ENCODE measurements at places on chromosomes 1 and 21.

- DNase-seq: no peak
Observed at GRCh38 chr1:185388815-185389214, 71.8 kb upstream of the IVNS1ABP start.

GRCh38 chr1:13730751-13731482 lies 30.9 kb downstream of the PRDM2 start:
- peak; percentile 67 for DNase-seq

GRCh38 chr1:7014640-7014930 lies 229.3 kb downstream of the CAMTA1 start:
- DNase-seq: no peak

DNA sequence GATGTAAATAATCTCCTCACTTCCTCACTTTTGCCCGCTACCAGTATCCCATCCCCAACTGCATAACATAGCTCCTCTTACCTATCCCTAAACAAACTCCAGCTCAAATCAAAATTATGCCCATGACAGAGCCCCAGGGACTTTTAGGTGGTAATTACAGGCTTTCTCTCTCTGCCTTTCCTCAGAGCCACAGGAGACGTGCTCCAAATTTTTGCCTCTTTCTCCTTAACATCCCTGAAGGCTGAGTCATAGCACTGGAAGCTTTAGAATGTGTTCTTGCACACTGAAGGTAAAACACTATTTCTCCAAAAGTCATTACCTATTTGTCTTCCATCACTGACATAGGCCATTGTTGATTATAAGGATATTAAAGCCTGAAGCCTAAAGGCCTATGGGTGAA lies 263.5 kb upstream of the PLD5 start:
- DNase-seq: no peak

DNA sequence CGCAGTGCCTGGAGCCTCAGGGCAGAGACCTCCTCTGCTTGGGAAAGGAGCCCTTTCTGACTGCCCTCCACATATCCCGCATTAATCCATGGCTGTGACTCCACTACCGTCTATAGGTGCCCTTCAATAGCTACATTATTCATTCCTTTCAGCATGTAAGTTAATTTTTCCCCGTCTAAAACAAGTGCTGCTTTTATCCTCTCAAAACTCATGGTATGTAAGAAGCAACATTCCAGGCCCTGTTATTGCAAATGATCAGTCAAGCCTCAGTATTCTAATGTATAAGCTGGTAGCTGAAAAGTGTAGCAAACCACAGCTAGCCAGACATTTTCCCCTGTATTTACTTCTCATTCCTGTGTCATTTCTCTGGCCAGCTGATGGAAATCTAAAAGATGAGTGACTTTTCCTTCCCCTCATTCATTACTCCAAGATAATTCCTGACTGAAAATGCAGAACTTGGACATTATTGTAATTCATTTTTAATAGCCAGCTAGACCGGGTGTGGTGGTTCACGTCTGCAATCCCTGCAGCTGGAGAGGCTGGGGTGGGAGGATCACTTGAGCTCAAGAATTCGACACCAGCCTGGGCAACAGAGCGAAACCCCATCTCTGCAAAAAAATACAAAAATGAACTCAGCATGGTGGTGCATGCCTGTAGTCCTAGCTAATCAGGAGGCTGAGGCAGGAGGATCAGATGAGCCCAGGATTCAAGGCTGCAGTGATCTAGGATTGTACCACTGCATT lies 88.5 kb upstream of the SOD1 start:
- no peak for DNase-seq

- no peak for DNase-seq
Observed at GRCh38 chr1:70587872-70588366, 176.9 kb downstream of the CTH start.

- no peak for DNase-seq
Observed at GRCh38 chr1:240496941-240497340, 115.0 kb downstream of the GREM2 start.

GRCh38 chr21:32776743-32777142 lies 5.2 kb upstream of the PAXBP1 start:
- no peak for DNase-seq

DNA sequence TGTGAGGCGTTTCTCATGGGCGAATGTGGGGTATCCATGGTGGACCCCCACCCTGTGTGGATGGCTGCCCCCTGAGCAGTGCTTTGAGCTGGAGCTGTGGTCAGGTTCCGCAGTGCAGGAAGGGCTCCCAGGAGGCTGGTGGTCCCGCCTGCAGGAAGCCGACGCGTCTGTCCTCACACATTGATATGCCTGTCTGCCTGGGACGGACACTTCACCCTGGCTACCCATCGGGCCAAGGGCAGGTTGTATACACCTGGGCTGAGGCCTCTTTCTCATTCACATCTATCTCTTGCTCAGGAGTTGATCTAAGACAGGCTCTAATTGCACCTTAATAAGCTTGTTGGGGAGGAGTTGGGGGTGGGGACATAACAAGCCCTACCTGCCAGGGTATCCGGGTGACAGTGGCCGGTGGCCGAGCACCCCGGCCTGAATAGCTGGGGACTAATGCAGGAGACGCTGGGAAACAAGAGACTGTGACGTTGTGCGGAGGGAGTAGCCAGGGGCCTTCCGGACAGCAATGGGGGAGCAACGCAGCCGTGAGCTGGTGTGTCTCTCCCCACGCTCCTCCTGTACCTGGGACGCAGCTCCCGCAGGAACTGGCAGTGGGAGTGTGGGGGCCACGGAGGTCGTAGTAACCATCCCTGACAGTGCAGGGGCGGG lies 21.7 kb downstream of the PDXK start:
- no peak for DNase-seq

DNA sequence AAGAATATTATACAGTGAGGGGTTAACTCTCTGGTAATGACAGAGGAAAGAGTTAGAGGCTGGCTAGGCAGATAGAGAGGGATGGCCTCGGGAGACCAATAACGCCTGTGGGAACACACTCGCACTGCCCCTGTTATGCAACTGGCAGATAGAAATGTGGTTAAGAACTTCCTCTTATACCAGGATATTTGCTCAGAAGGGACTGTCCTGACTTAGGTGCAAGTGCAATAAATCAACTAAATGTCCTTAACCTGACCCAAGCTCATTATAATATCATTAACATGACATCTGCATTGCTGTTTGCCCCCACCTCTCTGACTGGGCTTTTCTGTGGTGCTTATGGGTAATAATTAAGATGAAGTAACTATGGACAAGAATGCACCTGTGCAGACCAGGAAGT lies 1518.0 kb downstream of the NCAM2 start:
- no peak for DNase-seq

GRCh38 chr1:56506951-56507491 lies 72.3 kb downstream of the PLPP3 start:
- DNase-seq: no peak

- DNase-seq: no peak
Observed at GRCh38 chr1:227943381-227944089, 4.2 kb downstream of the WNT9A start.

GRCh38 chr21:43340491-43341377 lies 86.2 kb downstream of the SIK1 start:
- DNase-seq: no peak

DNA sequence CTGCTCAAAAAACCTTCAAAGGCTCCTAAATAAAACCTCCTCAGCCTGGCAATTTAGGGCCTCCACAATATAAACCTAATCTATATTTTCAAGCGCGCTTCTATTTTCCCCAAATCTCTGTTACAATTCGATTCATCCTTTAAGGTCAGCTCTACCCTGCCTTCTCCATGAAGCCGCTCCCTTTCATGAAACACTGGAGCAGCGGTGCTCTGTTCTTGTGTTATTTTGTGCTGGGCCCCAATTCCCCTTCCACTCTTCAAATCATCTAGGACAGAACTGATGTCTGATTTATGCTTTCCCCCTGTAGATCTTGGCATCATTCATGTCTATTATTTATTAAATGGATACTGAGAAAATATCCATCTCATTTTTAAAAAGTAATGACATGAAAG lies 6.9 kb downstream of the ERRFI1 start:
- DNase-seq: no peak

- no peak for DNase-seq
Observed at GRCh38 chr1:23598424-23598823, 39.1 kb upstream of the ID3 start.

DNA sequence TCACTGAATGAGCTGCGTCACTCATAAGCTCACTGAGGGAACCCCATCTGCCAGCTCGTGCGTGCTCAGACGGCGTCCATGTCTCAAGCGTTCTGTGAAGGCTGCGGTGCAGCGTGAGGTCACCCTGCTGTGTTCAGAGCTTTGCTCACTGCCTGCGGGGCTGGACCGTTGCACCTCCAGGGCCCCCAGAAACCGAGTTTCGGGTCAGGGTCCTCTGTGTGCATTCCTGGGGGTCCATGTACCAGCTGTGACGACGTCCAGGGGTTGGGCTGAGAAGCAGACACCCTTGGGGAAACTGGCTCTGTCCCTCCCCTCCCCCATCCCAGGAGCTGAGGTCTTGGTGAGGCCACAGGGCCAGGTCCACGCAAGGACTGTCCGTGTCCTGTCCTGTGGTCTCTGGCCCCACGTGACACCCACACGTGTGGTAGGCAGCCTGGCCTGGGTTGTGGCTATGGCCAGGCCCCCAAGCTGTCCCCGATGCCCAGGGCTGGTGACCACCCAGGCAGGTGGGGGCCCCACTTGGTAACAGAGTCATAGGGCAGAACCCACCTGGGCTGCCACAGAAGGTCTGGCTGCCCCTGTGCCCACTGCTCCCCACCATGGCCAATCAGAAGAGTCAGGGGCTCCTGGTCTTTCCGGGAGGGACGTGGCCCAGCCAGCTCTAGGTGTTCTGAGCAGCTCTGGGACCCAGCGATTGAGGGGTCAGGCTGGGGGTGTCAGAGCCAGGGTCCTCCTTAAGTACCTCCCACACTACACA lies 24.4 kb downstream of the FTCD start:
- DNase-seq: no peak

DNA sequence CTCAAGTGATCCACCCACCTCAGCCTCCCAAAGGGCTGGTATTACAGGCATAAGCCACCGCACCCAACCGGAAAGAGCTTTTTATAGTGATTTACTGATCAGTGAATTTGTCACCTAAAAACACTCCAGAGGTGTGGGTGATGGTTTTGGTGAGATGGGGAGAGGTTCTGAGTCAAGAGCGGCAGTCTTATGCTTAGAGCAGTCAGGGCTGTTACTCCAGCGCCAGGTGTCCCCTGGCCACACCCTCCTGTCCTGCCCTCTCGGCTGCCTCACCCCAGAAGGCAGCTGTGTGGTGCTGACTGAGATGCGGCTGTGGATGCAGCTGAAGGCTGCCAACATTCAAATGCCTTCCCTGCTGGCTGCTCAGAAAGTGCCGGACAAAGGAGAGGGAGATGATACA lies 94.5 kb upstream of the LPGAT1 start:
- DNase-seq: no peak

DNA sequence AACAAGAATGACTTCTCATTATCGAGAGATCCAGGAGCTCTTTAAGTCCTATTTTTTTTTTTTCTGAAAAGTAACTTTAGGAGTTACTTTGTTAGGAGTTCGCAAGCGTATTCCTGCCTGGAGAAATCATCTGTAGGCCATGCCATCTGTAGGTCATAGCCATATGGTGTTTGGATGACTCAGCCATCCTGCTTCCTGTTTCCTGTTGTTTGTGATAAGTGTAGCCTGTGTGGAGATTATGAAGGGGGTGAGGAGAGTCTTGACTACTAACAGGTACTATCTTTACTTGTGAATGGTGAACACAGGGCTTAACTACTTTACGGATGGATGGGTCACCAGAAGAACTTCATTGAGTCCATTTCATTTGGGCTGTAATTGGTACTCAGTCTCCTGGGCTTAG lies 327.2 kb downstream of the PTPRU start:
- DNase-seq: no peak

DNA sequence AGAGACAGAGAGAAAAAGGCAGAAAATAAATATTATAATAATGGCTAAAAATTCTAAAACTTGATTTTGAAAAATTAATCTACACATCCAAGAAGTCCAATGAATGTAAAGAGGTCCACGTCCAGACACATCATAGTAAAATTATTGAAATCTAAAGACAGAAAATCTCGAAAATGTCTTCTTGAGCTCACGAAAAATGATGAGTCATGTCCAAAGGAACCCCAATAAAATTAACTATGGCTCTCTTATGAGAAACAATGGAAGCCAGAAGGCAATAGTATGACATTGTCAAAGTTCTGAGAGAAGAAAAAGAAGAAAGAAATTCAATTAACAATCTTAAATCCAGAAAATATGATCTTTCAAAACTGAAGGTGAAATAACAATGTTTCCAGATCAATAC lies 84.6 kb downstream of the LRRIQ3 start:
- no peak for DNase-seq

- DNase-seq: no peak
Observed at GRCh38 chr1:227152525-227152924, 165.8 kb downstream of the CDC42BPA start.

DNA sequence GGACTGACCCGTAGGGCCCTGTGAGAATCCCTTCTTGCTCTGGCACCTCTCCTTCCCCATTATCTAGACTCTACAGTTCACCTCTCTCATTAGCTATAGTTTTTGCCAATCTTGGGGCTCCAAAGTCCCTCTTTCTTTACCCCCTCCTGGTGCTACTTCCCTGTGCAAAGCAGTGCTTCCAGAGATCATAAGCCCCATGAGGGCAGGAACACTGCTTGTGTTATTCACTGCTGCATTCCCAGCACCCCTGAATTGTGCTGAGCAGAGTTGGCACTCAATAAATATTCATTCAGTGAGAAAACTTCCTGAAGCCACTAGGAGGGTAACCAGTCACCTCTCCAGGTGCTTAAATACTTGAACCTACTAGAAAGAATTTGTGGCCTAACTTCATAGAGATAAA lies 2.1 kb upstream of the H3-3A start:
- no peak for DNase-seq

- no peak for DNase-seq
Observed at GRCh38 chr1:193113258-193113991, 8.2 kb upstream of the GLRX2 start.

- DNase-seq: no peak
Observed at GRCh38 chr1:191668525-191668924, 489.7 kb upstream of the RGS18 start.

- DNase-seq: no peak
Observed at GRCh38 chr1:42993502-42994136, 35.0 kb upstream of the SLC2A1 start.

DNA sequence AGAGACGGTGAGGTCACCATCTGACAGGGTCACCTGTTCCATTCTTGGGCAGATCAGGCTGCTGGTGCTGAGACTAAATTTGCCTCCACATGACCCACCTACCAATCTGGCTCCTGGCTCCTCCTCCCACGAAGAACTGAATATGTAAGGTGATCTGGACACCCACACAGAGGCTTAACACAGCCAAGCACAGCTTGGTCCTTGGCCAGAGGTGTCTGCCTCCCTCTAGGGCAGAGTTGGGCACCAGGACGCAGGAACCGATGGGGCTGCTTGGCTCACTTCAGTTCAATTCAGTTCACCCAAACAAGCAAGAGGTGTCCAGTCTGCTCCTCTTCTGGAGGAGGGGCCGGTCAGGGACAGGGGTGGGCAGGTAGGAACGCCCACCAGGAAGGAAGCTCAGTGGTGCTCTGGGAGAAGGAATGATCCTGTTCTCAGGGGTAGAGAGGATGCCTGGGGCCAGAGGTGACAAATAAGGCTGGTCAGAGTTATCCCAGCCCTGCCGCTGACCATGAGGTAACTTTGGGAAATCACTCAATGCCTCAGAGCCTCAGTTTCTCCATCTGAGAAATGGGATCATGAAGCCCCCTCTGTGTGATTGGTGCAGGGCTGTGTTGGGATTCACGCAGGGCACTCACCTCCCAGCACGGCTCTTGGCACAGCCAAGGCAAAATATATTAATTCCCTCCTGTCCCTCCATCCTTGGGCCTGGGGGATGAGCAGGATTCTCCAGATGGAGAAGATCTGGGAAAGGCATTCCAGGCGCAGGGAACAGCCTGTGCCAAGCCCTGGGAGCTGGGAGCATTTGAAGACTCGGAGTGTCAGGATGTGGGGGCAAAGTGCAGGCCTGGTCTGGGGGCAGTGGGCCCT lies 284.5 kb downstream of the PTPRU start:
- no peak for DNase-seq

All from effector CD8-positive, alpha-beta T cell (primary cell).